ENCODE measurements at places on chromosomes 7 and 10.
A peak's percentile ranks its signal among the peaks of the same experiment; 100 is the strongest.

GRCh38 chr10:71270301-71271220 lies 48.5 kb upstream of the SLC29A3 start:
- DNase-seq = peak; percentile 85

- DNase-seq = no peak
Measured at GRCh38 chr10:69060127-69060798, 27.6 kb upstream of the SRGN start.

- no peak for DNase-seq
Measured at GRCh38 chr10:13340068-13340467, 8.0 kb downstream of the SEPHS1 start.

DNA sequence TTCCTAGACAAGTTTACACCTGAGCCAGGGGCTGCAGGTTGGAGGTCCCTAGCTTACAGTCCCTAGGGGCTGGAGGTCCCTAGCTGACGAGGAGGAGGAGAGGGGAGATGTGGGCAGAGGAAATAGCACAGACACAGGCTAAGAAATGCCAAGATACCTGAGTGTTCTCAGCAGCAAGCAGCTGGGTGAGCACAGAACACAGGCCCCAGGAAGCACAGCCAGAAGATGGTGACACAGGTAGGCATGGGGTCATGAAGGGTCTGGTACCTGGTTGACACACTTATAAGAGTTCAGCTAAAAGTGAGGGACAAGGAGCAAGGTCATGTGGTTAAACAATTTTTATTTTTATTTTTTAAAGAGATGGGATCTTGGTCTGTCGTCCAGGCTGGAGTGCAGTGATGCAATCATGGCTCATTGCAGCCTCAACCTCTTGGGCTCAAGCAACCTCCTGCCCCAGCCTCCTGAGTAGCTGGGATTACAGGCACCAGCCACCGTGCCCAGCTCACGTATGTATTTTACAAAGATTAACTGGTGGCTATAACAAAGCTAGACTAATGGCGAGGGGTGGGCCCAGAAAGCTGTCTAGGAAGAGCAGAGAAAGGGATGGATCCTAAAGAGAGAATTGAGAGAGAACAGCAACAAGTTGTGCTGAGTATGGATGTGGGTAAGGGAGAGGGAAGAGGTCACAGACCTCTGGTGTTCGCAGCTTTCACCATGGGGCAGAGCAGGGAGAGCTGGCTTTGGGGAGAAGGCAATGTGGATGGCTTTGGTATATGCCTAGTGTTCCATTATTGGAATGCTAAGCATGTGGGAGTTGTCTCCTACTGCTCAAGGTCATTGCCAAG lies 140.3 kb upstream of the KLF14 start:
- no peak for DNase-seq

DNA sequence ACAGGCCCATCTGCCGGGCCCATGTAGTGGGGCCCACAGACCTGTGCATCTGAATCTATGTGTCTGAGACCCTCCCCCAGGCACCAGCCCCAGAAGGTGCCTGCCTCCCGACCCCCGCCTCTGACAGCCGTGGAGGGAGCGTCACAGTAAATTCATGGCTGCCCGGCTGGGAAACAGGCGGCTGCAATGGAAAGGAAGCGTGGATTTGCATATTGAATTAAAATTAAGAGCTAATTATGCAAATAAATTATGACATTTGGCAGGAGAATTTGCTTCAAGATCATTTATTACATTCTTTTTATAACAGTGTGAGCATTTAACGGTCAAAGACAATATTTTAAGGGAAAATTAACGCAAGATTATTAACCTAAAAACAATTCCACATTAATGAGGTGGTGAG lies 92.3 kb downstream of the HIF1AN start:
- no peak for DNase-seq

GRCh38 chr10:96614515-96614914 lies 27.7 kb upstream of the TM9SF3 start:
- DNase-seq = peak; percentile 86

DNA sequence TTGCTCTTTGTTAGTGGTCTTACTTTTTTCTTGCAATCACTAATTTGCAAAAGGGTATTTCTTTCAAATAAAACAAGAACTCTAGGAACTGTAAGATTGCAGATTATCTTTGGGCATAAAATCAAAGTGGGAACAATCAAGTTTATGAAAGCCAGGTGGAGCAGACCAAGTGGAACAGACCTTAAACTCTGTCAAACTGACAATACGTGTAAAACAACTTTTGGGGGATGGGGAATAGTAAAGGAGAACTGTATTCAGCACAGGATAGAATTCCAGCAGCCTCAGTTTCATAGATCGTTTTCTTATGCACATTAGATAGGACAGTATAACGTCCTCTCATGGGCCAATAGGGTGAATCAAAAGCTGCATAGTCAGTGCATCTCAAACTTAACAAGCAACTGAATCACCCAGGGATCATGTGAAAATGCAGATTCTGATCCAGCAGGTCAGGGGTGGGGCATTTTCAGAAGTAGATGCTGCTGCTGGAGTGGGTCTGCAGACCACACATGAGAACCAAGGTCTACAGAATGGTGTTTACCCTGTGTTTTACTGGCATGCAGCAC lies 120.7 kb downstream of the PIP4K2A start:
- no peak for DNase-seq

DNA sequence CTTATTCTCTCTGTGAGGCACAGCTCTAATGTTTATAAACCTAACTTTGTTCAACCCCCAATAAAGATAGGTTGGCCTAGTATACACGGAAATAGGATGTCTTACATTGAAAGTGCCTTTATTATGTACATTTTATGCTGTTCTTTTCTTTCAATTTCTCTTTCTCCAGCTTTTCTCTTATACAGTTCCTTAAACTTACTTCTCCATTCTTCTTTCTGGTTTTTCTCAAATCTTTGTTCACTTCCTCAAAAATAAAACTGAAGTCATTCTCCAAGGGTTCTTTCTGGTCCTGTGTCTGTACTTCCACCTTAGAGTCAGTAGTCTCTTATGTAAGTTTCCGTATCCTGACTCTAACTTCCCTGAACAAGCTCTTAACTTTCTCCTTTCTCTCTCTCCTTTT lies 29.2 kb upstream of the NAMPT start:
- DNase-seq = no peak

- DNase-seq = no peak
Measured at GRCh38 chr10:111146025-111146640, 69.3 kb downstream of the ADRA2A start.

All from AG08395 (cell line).